Stimulated activated CD4-positive, alpha-beta T cell treated with anti-CD3 and anti-CD28 coated beads, Interleukin-15, amount 100 ng/mL, for 24 hours (primary cell): ENCODE measurements at places on chromosomes 11 and 22.

DNA sequence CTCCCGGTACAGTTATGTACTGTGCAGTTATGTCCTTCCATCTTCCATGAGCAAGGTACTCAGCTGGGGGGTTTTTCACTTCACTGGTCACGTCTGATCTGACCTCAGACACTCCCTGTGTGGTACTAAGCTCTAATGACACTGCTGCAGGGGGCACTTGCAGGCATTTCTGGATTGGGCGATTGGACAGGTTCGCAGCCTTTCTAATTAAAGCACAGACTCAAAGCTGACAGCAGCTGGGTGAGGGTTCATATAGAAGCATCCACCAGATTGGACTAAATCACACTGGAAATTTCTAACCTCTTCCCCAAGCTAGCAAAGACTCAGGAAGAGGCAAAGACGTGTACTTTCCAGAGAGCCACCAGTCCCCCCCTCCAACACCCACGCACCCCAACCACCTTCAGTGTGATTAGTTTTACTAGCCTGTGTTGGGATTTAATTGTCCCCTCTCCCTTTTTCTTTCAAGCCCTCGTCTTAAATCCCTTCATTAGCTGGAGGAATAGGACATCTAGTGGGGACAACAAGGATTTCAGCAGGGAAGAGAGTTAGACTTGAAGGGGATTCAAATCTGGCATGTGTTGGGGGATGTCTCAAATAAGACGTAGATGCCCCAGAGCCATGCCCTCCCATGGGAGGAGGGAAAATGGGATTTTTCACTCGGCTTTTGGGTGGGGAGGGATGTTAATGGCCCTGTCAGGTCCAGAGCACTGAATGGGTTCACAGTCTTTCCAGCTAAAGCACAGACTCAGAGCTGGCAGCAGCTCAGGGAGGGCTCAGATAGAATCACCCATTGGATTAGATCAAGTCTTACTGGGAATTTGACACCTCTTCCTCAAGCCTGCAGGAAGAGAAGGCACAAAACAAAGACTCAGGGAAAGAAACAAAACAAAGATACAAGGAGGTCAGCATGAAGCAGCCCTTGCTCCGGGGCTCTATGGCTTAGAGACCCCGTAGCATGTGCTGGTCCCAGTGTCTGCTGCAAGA is 10.9 kb downstream of the INS start:
- DNase-seq: no peak

DNA sequence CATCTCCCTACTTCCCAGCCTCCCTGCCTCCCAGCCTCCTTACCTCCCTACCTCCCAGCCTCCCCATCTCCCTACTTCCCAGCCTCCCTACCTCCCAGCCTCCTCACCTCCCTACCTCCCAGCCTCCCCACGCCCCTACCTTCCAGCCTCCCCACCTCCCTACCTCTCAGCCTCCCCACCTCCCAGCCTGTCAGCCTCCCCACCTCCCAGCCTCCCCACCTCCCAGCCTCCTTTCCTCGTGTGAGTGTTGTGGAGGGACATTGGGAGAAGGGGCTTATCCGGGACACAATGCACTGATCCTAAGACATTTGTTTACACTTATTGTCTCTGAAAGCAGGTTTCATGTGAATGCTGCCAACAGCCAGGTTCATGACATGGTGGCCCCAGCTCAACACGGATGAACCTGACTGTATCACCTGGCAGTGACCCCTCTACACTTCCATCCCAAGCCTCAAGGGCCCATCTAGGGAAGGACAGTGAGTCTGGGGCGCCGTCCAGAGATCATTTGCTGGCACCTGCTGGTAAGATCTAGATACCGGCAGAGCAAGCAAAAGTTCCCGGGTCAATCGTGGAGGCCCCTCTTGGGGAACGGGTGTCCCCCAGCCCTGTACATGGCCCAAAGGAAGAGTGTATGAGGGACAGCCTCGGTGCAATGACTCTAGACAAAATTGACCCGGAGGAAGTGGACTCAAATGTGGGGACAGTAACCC is 34.5 kb upstream of the TH start:
- no peak for DNase-seq

DNA sequence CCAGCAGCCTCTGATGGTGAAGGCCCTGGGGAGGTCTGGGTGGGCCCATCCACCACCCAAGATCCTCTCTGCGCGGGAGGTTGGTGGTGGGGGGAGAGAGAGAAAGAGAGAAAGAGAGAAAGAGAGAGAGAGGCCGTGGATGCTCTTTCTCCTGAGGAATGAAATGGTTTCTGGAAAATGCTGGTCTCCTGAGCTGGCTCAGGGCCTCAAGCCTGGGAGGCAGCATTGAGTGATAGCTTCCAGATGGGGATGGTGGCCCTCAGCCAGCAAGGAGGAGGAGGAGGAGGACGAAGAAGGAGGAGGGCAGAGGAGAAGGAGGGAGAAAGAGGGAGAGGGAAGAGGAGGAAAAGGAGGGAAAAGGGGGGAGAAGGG is 4.6 kb downstream of the TSPAN32 start:
- DNase-seq: no peak

GRCh38 chr11:116829525-116830183 is at the start of gene APOC3:
TSS of gene APOC3 (plus strand) at chr11:116829907. CDS start at chr11:116830583, 676 bp downstream.
- no peak for DNase-seq

- no peak for DNase-seq
Measured at GRCh38 chr11:76800466-76801200, 17.5 kb downstream of the TSKU start.

GRCh38 chr11:129249351-129249750 is 57.2 kb upstream of the ARHGAP32 start:
- DNase-seq: no peak

DNA sequence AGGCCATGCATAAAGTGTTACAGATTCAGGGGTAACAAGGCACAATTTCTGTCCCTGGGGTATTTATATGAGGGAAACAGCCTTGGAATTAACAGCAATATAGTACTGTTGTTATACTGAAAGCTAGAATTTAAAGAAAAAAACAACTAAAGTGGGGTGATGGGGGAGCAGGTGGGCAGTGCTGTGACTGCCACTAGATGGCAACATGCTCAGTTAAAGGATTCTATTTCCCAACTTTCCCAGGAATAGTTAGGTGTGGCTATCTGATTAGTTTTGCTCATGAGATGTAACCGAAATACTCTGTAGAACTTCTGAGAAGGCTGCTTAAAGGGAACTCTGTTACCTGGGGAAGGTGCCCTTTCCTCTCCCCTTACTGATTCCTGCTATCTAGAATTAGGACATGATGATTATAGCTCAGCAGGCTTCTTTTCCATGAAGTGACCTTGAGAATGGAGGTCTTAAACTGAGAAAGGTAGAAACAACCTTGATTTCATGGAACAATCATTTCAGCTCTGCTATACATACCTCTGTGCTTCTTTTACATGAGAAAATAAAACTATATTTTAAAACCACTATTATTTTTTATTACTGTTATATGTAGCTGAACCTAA is 102.6 kb downstream of the RELT start:
- DNase-seq: no peak

- DNase-seq: no peak
Measured at GRCh38 chr22:31866918-31867317, 77.4 kb upstream of the YWHAH start.

DNA sequence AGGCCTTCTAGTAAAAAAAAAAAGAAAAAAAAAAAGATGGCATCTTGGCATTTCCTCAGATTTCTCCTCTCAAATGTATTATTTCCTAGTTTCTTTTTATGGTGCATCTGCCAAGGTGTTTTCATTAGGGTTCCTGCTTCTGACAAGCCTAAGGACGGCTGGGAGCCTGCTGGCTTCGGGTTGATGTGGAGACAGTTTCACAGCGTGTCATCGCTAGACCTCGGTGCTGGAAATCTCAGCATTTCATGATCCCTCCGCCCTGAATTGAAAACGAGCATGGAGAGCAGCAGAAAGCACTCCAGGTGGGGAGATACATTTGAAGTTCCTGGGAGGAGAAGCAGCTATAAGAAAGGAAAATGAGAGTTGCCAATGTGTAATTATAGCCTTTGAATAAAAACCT is 283.9 kb upstream of the CNTN5 start:
- DNase-seq: no peak

- peak; percentile 49 for DNase-seq
Measured at GRCh38 chr11:68840661-68841653, 759 bp downstream of the CPT1A start.

DNA sequence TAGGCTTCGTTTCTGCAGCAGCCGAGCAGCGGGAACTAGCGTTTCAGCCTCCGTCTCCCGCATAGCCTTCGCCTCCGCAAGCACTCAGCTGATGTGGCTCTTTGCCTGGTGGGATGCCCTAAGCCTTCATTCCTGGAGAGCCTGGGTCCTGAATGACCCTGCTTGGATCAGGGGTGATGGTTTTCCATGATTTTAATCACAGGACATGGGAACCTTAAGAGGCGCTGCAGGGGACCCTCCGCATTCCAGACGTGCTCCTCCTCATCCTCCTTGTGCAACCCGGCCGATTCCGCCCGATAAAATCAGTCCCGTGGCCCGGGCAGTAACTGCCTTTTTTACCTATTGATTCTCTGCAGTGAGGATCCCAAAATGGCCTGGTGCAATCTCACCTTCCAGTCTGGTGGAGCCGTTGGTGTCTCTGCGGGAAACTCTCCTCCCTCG is 8.2 kb downstream of the C11orf21 start:
- no peak for DNase-seq

GRCh38 chr22:22032099-22032905 is 49.7 kb upstream of the TOP3B start:
- no peak for DNase-seq

GRCh38 chr11:45541693-45542434 is 123.6 kb downstream of the CHST1 start:
- no peak for DNase-seq

DNA sequence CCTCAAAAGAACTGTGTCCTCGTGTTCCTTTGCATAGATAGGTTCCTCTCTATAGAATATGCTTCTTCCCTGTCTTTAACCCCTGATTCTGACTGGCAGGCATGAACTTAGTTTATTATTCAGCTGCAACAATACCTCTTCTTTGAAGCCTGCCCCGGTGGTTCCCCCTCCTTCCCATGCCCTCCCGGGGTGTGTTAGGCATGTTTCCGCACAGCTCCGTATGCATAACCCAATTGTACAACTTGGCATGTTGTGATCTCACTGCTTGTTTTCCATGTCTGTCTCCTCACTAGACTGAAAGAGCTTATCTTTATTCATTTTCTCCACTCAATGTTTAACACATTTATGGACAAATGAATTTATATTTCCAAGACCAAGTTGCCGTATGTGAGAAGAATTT is 72.6 kb downstream of the DEPDC5 start:
- no peak for DNase-seq
